ENCODE measurements at places on chromosomes 12 and 14.

- DNase-seq: peak; percentile 99
These were observed 46.0 kb downstream of the YEATS4 start for GRCh38 chr12:69405566-69405865.

DNA sequence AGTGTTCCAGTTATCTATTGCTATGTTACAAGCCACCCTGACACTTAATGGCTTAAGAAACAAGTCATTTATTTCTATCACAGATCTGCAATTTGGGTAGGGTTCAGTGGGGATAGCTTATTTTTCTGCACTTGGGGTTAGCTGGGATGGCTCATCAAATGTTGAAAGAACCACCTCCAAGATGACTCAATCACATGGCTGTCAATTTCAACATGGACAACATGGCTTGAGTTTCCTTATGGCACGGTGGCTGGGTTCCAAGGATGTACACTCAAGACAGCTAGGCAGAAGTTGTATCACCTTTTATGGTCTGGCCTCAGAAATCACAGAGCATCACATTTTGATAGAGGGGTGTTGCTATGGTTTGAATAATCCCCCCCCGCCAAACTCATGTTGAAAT lies 24.5 kb upstream of the IGF1 start:
- no peak for DNase-seq

- peak; percentile 27 for DNase-seq
These were observed 2.4 kb upstream of the FLRT2 start for GRCh38 chr14:85527445-85528035.

DNA sequence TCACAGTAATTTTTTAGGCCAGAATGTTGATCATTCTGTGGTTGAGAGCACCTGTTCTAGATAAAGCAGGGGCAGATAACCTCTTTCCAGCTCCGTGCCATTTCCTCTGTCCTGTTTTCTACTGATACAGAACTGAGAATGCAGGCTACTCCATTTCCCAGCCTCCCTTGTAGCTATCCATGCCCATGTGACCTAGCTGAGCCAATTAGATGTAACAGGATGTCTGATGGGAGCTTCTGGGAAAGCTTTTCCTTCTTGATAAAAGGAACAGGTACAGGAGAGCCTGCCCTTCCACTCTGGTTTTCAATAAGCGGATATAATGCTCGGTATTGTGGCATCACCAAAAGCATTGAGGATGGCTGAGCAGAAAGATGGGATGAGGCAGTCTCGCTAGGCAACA lies 54.2 kb downstream of the LRRC74A start:
- no peak for DNase-seq

- DNase-seq: no peak
These were observed 96.9 kb upstream of the FGD4 start for GRCh38 chr12:32302218-32303173.

GRCh38 chr14:92525322-92526095 lies 11.9 kb downstream of the RIN3 start:
- DNase-seq: no peak

- no peak for DNase-seq
These were observed 724.8 kb downstream of the C12orf50 start for GRCh38 chr12:87304406-87304805.

DNA sequence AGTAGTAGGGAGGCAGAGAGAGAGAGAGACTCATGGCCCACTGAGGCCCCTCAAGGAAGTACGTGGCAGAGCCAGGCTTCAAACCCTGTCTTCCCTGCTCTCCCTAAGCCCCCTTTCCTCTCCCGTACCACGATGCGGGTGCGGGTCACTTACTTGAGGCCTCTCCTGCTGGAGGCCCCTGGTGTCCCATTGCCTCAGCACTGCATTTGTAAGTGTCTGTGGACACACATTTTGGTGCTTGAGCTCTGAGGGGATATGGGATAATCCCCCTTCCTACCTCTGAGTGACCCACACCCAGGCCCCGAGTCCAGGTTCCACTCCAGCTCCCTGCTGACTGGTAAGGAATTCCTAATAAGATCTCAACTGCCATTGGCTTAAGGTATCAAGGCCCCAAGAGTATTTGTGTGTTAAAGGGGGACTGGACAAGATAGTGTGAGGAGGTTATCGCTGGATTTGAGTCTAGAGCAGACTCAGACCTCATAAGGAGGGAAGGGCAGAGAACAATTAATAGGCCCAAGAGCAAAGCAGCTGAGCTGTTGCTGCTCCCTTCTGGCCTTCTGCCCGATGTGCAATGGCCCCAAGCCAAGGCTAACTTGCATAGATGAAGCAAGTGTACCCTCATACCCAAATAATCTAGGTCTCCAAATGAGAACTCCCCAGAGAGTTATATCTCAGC lies 71.9 kb downstream of the CRACR2A start:
- DNase-seq: no peak

GRCh38 chr14:23354990-23355389 lies 2.3 kb upstream of the SLC22A17 start:
- DNase-seq: no peak

DNA sequence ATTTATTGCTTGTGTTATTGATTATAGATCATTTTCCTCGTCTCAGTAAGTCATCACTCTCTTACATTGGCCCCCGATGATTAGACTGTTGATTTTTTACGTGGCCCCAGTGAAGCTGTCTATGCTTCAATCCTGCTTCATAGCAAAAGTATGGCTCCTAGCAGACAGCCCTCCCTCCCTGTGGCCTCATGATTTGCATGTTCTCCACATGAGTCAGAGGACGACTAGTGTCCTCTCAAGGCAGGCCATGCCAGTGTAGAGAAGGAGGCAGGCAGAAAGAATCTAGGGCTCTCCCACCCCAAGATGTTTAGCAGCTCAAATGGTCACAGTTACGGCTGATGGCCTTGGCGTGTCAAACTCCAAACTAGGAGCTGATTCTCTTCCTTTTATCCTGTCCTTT lies 59.6 kb downstream of the FIGNL2 start:
- peak; percentile 83 for DNase-seq

DNA sequence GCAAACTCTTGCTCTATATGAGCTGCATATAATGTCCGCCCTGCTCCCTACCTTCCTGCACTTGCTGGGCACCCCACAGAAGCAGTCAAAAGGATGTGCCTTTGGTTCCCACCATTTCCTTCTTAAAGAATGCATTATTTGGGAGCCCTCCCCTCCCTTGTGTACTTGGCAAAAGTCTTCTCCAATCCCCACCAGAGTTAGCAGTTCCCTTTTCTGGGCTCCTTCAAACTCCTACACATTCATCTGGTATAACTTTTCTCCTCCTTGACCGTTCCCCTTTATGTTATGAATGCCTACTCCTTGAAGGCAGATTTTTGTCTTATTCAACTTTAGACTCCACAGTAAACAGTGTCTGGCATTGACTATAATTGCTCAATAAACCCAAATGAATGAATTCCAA lies 27.8 kb downstream of the AREL1 start:
- DNase-seq: no peak

DNA sequence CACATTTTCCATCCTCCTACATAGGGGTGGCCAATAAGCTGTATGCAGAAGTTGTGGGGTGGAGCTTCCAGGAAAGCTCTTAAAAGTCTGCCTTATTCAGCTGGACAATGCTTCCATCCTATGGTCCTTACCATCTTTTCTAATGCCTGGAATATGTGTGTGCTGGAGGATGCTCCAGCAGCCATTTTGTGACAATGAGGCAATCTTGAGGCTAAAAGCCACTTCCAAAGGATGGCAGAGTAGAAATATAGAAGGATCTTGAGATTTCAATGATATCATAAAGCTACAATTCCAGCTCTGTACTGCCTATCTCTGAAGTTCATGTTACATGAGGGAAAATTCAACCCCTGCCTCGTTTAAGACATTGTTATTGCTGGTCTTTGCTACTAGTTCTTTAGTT lies 95.7 kb downstream of the APAF1 start:
- DNase-seq: no peak

GRCh38 chr14:96297000-96297399 lies 41.0 kb downstream of the BDKRB1 start:
- DNase-seq: peak; percentile 13

DNA sequence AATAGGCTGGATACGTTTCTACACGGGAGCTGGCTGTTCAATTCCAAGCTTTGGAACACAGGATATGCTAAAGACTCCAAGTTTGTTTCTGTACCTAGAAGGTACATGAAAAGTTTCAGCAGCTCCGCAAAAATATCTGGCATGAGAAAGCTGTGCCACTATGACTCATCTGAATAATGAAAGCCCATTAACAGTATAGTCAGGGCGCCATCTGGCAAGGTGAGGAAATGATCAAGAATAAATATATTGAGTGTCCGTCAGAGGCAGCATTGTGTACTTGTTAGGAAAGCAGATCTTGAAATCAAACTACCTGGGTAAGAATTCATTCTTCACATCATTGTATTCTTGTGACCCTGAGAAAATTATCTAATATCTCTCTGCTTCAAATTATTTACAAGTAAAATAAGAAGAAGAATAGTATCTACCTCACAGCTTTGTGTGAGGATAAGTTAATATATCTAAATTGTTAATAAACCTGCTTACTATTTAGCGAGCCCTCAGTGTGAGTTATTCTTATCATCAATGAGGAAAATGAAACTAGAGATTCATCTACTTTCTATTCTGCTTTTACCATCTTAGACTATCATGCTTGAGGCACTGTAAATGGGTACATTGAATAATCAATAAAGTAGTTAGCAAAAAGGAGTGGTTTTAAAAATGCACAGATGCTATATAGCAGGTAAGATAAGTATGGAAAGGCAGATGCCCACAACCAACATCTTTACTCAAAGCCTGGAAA lies 53.5 kb downstream of the FSCB start:
- no peak for DNase-seq

DNA sequence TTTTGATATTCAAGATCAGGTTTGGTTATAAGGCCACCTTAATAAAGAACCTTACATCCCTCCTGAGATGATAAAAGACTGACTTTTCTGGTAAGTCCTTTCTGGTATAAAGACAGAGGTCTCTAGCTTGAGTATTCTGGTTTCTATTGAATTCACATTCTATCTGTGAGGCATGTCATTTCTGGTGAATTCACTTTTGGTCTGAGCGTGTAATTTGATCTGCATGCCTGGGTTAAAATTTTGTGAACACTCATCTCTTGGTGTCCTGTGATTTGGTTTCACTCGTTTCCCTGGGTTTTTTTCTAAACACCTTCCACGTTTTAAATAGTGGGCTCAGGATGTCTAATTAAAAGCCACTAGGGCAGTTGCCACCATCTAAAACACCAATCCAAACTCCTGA lies 12.2 kb downstream of the EIF5 start:
- DNase-seq: peak; percentile 33

- DNase-seq: peak; percentile 87
These were observed 51.5 kb downstream of the DCAF5 start for GRCh38 chr14:69101331-69101826.

- no peak for DNase-seq
These were observed 979.8 kb downstream of the VRK1 start for GRCh38 chr14:97776890-97777558.

Measured in fibroblast of upper back skin (primary cell).